Fibroblast of skin of back (primary cell): ENCODE measurements at places on chromosomes 13 and 19.

DNA sequence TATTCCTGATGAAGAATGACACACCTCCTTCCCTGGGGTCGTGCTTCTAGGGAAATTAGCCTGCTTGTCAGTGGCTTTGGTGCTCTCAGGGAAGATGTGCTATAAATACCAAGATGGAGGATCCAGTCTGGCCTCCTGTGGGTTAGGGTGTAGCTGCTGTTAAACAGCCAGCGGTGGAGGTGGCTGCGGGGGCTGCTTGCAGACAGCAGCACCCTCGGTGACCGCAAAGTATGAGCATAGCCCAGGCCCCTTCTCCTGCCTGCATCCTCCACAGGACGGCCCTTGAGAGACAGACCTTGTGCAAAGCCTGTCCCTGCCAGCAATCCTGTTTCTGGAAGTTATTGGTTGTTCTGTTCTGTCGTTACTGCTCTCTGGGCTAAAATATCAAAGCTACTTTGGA lies 11.4 kb downstream of the VSTM2B start:
- no peak for DNase-seq

- DNase-seq, result no peak
Measured at GRCh38 chr13:105798541-105798940, 736.9 kb downstream of the EFNB2 start.

DNA sequence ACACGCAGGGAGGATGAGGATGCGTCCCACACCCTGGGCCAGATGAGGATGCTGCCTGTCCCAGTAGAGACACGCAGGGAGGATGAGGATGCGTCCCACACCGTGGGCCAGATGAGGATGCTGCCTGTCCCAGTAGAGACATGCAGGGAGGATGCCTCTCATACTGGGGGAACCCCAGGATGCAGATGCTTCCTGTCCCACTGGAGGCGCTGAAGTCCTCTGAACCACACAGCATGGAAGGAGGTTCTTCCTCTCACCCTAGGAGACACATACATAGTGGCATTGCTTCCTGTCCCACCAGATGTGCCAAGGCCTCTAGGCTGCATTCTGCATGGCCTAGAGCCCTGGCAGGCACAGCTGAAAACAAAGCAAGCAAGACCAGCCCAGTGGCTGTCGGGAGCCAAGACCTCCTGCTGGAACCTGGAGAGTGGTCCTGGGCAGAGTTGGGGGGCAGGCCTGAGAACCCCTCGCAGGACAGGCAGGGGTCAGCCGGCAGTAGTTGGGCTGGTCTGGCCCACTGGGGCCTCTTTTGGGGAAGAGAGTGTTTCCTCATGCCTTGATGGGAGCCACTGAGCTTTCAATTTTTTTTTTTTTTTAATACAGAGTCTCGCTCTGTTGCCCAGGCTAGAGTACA lies 4.3 kb downstream of the HPN start:
- peak; percentile 40 for DNase-seq

DNA sequence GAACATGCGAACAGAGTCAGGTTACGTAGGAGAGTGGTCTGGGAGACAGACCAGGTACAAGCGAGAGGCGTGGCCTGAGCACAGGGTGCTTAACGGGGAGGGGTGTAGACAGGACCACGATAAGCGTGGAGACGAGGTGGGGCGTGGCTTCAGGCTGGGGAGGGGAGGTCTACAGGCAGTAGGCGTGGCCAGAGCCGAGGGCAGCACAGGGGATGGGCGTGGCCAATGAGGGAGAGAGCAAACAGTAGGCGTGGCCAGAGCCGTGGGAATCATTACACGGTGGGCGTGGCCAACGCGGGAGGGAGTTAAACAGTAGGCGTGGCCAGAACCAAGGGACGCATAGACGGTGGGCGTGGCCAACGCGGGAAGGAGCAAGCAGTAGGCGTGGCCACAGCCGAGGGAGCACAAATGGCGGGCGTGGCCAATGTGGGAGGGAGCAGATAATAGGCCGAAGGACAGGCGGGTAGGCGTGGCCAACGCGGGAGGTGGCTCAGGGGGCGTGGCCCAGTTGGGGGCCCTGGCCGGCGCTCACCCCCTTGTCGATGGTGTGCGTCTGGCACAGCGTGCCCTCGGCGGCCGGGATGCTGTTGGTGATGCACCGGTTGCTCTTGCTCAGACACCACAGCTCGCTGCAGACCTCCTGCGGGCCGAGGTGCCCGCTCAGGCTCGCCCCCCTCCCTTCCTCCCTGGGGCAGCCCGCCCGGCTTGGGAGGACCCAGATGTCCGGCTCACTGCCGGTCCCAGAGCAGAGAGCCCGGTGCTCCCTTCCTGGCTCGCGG lies 15.2 kb upstream of the MYO1F start:
- DNase-seq, result peak; percentile 93

DNA sequence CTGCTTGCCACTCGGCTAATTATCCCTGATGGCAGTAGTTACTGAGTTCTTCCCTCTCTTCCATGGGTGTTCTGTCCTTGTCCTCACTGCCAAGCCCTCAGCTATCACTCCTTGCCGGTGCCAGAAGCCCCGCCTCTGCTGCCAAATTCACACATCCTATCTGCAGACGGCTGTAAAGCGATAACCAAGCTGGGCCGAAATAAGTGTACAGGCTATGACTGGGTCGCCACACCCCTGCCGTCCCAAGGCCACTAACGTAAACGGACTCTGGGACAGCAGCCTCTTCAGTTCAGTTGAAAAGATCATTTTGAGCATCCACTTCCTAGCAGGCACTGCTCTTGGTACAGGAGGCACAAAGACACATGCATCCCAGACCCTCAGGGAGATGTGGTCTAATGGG lies 13.3 kb downstream of the SLC7A1 start:
- DNase-seq, result no peak

GRCh38 chr13:38662362-38662761 lies 24.5 kb upstream of the FREM2 start:
- peak; percentile 10 for DNase-seq

GRCh38 chr19:50178859-50179537 lies 15.9 kb upstream of the IZUMO2 start:
- no peak for DNase-seq

- no peak for DNase-seq
Measured at GRCh38 chr19:12858041-12858928, 20.0 kb downstream of the MAST1 start.

DNA sequence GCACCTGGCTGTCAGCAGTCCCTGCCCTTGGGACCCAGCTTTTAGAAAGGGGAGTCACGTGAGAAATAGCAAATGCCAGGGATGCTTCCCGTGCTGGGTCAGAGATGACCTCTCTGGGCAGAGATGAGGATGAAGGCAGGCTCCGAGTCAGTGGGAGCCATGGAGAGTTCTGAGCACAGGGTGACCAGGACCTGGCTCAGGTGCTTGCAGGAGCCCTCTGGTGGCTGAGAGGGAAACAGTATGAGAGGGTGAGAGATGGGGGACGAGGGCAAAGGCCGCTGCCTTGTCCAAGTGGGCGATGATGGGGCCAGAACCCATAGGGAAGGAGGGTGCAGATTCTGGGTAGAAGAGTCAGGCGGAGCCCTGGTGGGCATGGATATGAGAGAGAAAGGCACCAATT lies 15.8 kb downstream of the TMED1 start:
- no peak for DNase-seq

DNA sequence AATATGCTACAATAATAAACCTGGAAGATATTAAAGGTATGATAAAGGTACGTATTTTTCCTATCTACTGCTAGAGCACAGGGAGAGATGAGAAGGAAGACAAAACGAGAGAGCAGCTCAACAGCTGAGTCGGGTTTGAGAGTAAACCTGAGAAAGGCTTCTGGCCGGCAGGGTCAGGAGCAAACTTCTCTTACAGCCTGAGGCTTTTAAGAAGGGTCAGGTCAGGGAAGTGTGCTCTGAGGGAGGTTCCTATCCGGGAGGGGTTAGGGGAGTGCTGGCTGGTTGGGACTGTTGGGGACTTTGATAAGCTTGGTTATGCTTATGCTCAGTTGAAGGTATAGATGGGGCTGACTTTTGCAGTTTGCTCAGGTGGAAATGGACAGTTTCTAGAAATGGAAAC lies 77.7 kb upstream of the PRR20A start:
- DNase-seq, result no peak

DNA sequence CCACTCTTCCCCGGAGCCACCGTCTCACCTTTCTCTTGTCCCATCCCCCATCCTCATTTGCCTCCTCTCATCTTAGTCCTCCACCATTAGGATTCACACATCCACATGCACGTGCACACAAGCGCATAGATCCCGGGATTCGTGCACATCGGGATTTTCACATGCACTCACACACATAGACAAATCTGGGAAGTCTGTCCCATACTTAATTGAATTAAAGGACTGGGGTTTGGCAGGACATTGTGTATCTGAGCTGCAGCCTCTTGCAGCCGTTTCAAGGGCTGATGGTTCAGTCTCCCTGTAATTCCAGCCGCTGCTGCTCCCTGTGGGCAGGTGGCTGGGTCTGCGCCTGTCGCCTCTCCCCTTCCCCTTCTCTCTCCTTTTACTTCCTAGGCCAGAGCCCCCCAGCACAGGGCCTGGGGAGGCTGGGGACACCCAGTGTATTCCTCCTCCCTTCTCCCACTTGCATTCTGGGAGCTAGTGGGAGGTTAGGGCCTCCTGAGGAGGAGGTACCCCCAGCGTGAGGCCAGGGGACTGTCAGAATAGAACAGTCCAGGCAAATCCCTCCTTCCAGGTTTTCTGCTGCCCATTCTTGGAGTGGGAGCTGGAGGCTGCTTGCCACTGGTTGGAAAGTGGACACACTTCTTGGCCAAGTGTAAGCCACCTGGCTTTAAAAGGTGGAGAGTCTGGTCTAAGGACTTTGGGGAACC lies 43.6 kb downstream of the LYL1 start:
- no peak for DNase-seq

DNA sequence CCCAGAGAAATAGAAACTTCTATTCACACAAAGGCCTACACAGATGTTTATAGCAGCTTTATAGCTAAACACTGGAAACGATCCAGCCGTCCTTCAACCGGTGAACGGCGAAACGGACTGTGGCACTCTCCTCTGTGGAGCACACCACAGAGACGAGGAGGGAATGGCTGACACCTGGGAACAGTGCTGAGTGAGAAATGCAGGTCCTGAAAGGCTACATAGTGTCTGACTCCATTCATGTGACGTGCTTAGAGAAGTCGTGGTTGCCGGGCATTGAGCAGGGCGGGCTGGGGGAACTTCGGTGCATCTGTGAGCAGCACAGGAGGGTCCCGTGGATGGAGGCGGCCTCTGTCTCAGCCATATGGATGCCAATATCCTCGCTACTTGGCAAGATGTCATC lies 3.1 kb upstream of the GRK1 start:
- DNase-seq, result no peak

DNA sequence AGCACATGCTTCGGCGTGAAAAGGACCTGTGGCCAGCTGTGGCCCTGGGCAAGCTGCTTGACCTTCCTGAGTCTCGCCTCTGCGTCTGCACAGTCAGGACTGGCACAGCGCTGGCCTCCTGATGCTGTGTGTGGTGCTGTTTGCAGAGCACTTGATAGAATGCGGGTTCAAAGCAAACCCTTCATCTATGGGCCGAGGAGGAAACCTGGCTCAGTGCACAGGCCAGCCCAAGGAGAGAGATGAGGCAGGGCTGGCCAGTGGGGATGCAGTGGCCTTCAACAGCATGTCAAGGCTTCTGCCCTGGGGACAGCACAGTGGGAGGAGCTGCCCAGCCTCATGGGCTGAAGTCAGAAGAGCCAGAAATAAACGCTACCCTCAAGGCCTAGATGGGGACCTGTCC lies 21.3 kb upstream of the VSTM2B start:
- no peak for DNase-seq

GRCh38 chr13:109548374-109548773 lies 238.0 kb downstream of the IRS2 start:
- DNase-seq, result no peak

GRCh38 chr19:45075301-45076028 lies 813 bp downstream of the ZNF296 start:
- peak; percentile 33 for DNase-seq

DNA sequence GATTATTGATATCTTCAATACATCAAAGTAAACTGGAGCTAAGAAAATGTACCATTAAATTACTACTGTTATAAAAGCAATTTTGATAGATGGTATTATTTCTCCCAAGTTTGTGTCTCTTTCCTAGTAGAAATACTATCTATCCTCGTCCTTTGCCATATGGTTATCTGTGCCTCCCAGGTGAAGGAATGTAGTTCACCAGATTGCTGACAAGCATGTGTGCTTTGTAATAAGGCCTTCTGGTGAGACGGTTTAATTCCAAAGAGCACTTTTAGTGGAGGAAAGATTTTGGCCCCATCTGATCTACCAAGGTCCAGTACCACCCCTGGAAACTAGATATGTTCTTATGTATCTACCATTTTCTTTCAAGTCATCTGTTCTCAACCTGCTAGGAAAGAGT lies 243.6 kb downstream of the DLEU7 start:
- DNase-seq, result no peak

DNA sequence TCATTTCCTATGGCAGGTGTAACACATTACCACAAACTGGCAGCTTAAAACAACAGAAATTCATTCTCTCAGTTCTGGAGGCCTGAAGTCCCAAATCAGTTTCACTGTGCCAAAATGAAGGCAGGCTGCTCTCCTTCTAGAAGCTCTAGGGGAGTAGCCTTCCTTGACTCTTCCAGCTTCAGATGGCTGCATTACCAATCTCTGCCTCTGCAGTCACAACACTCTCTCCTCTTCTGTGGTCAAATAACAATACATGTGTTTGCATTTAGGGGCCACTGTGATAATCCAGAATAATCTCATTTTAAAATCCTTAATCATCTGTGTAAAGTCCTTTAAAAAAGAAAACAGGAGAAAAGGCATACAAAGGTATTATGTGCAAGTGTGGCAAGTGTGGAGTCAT lies 7.8 kb downstream of the DIAPH3 start:
- no peak for DNase-seq

- DNase-seq, result no peak
Measured at GRCh38 chr13:36883824-36884223, 36.2 kb downstream of the SMAD9 start.

GRCh38 chr13:107712145-107712860 lies 503.0 kb downstream of the LIG4 start:
- no peak for DNase-seq

- DNase-seq, result peak; percentile 37
Measured at GRCh38 chr19:32224371-32225244, 120.8 kb upstream of the ZNF507 start.

DNA sequence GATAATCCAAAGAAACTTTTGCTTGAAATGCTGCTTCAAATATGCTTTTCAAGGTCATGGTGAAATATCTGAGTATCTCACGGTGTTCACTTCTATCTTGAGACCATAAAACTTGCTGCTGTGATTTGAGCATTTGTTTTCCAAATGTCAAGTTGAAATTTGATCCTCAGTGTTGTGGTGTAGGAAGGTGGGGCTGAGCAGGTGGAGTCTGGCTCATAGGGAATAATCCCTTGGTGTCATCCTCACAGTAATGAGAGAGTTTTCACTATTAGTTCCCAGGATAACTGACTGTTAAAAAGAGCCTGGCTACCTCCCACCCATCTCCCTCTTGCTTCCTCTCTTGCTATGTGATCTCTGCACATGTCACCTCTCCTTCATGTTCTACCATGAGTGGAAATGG lies 858.0 kb upstream of the SLITRK5 start:
- DNase-seq, result no peak

DNA sequence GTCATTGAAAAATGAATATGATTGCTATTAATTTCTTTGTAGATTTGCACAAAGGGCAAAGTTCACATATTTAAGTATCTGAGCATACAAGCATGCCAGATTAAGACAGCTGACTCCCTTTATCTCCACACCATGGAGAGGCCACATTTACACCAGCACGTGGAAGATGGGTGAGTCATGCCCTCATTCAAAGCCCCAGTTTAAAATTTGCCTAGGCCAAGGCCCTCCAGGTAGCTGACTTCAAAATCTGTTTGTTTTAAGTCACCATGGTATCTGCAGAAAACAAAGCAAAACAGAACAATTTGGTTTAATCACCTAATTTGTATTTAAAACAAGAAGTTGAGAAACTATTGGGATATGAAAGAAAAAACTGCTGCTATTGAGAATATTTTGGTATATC lies 109.2 kb downstream of the ESD start:
- peak; percentile 21 for DNase-seq

- DNase-seq, result peak; percentile 17
Measured at GRCh38 chr13:33349288-33349985, 63.9 kb upstream of the STARD13 start.
